Naive B cell (primary cell): ENCODE measurements at places on chromosomes 1 and 21.
A peak's percentile ranks its signal among the peaks of the same experiment; 100 is the strongest.

DNA sequence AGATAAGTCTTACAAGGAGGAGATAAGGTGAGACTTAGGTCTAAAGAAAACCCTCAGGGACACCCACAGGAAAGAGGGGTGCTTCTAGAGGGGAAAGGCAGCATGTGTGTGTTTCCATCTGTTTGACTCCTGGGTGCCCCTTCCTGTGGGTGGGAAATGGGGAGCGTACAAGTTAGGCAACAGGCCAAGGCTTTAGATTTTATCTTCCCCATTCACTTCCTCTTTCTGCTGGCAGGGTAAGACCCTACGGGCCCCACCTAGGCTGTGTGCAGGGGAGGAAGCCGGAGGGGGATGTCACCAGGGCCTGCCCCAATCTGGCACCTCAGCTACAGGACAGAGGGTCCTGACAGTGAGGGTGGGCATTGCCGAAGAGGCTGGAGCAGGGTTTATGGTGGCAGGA, 2.5 kb upstream of the OLIG1 start:
- no peak for DNase-seq

DNA sequence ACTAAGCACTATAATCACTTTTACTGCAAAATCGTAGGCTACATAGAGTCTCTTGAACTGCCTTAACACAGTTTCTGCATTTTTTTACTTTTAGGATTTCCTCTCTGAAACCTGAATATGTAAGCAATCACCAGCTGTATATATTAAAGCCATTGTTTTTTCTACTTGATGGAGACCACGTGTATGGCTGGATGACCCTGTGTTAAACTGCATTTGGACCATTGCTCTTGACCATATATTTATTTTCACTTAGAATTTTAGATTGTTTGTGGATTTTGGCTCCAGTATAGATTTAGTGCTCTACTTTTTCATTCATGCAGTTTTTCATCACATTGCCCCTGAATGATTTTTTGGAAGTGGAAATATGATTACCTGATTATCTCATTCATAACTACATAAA, 320.5 kb upstream of the SGIP1 start:
- no peak for DNase-seq

DNA sequence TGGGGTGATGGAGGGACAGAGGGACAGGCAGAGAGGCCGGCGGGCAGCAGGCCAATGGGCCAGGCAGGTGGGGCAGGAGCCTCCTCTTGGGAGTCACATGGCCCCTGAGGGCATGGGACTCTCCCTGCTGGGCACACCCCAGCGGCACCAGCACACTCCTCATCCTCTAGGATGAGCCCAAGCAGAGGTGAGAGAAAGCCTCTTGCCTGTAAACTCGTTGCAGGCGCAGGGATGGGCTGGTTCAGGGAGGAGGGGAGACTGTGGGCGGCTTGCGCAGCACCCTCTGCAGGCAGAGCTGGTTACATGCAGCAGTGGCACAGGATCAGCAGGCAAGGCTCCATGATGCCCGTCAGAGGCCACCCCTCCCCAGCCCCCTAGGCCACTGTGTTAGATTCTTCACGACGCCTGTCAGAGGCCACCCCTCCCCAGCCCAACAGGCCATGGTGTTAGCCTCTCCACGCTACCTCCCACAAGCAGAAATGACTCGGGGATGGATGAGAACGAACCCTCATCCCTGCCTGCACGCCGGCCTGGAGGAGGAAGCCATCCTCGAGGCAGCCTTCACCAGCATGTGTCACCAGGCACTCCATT, 209.7 kb upstream of the VAMP3 start:
- no peak for DNase-seq

GRCh38 chr1:114154963-114155322, 1.3 kb upstream of the SYT6 start:
- DNase-seq: no peak

GRCh38 chr1:53057127-53057526, 4.9 kb upstream of the PODN start:
- no peak for DNase-seq

- no peak for DNase-seq
Observed at GRCh38 chr21:27292783-27293182, 325.9 kb upstream of the ADAMTS5 start.

GRCh38 chr1:225044258-225044657, 114.8 kb downstream of the DNAH14 start:
- no peak for DNase-seq

- DNase-seq: no peak
Observed at GRCh38 chr1:103109311-103109920, 1.1 kb upstream of the COL11A1 start.

GRCh38 chr1:40892354-40892753, 30.2 kb upstream of the CITED4 start:
- no peak for DNase-seq

- no peak for DNase-seq
Observed at GRCh38 chr1:163426505-163427251, 104.9 kb downstream of the NUF2 start.

- peak; percentile 68 for DNase-seq
Observed at GRCh38 chr1:24373044-24373443, 40.5 kb downstream of the STPG1 start.

DNA sequence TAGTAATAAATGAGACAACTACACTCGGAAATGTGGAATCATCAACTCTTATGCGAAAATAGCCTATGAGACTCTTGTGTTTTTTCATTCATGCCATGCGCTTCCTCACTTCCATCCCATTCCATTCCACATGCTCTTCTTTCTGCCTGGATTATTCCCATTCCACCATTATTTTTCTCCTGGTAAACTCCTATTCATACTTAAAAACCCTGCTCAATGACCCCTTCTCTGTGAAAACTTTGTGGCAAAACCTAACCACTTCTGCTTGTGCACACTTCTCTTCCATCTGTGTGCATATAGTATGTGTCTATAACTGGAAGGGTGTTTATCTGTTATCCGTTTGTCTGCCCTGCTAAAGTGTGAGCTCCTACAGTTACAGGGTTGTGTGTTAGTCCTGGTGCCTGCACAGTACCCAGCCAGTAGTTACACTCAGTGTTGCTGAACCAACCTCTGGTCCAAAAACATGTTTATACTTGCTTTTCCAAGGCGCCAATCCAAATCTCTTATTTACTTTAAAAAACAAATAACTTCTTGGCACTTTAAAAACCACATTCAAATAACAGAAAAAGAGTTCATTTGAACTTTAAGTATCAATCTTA, 10.7 kb downstream of the EPHX1 start:
- DNase-seq: no peak
